ENCODE measurements at places on chromosomes 6 and 20.

DNA sequence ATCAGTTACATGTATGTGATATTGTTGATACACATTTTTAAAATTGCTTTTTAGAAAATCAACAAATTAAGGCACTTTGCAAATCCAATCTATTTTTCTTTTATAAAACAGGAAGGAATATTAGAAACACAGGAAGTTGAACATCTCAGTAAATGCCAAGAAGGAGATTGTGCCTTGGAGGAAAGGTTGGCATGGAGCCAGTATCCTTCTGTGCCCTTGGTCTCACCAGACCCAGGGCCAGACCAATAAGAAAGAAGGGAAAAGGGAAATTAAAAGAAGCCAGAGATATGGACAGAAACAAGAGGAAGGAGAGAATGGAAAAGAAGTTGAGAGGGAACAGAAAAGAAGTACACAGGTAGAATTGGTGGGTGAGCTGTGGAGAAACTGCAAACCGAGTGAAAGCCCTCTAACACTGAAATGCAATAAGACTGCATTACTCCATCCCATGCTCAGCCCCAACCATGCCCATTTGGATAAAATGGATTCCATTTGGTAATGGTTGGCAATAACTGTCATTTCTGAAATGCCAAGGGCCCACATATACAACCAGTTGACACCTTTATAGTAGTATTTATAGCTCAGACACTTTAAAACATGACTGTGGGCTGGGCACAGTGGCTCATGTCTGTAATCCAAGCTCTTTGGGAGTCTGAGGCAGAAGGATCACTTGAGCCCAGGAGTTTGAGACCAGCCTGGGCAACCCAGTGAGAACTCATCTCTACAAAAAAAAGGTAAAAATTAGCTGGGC, 133.8 kb downstream of the GMPR start:
- DNase-seq = no peak

DNA sequence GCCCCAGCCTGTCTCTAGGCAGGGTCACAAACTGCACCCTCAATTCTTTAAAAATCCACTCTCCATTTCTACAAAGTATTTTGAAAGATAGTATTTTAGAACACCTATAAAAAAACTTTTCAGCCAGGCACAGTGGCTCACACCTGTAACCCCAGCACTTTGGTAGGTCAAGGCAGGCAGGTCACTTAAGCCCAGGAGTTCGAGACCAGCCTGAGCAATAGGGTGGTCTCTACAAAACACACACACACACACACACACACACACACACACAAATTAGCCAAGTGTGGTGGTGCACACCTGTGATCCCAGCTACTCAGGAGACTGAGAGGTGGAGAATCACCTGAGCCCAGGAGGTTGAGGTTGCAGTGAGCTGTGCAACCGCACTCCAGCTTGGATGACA, 30.2 kb downstream of the SLC23A2 start:
- DNase-seq = no peak

DNA sequence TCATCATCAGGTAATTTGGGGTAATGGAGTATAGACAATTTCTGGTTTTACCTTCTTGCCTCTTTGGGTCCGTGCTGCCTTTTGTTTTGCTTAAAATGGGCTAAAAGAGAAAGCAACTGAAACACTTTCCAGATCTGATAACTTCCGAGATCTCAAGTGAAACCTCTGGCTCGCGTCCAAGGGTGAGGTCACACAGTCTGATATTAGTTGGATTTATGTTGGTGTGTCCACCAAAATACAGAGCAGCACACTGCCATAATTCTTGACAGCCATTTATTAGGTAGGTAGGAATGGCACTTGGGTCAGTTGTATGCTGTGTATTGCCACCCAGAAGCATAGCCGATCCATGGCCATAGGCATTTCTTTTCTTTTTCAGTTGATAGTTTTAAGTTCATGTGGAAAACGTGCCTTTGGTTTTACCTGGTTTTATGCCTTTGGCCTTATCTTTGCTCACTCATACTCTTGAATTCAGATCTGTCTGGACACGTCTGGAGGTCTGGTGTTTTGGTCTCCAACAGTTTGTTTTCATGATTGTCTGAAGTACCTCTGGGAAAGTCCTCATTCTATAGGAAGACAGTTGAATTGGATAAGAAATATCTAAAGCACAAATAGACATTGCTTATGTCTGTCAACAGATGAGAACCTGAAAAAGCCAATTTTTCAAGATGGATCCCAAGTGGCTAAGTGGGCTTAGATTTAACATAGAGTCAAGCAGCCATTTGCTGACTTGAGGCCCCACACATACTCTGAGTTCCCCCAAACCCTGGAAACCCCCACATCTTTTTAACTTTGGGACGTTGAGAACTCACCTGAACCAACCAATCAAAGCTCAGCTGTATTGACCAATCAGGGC, 320.8 kb downstream of the SOX4 start:
- DNase-seq = no peak

- no peak for DNase-seq
These were observed 9.5 kb upstream of the NXT1 start for GRCh38 chr20:23341073-23341472.

- DNase-seq = no peak
These were observed 190.8 kb upstream of the NOX3 start for GRCh38 chr6:155646443-155646842.

DNA sequence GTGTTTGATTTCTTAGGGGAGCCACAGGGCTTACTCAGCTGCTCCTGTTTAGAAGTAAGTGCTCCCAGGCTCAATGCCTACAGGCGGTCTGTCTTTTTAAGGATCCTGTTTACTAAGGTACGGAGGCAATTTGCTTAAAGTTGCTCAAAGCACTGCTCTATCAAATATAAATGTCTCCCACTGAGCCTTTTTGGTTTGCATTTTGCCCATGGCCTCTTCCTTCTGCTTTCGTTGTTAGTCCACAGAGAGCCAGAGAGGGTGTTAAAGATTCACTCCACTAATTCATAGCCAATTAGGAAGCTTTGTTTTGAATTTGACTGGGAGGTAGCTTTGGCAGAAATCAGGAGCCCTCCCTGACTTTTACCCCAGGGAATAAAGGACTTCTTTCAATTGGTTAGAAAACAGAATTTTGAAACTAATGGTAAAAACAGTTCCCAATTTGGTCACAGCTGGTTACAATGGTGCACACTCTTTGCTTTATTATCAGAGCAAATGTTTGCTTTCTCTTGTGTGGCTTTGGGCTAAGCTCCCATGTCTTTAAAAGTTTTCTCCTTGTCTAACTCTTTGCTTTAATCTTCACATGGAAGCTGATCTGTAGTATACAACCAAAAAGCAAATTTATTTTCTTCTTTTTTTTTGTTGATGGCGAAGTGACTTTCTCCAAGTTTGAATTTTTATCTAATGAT, 126.2 kb downstream of the IMPG1 start:
- no peak for DNase-seq

GRCh38 chr6:28224131-28225055, 682 bp upstream of the ZSCAN9 start:
- no peak for DNase-seq

- DNase-seq = no peak
These were observed 915 bp downstream of the CLVS2 start for GRCh38 chr6:122996794-122997505.

- DNase-seq = no peak
These were observed 49.8 kb downstream of the RNASET2 start for GRCh38 chr6:166906376-166907044.

DNA sequence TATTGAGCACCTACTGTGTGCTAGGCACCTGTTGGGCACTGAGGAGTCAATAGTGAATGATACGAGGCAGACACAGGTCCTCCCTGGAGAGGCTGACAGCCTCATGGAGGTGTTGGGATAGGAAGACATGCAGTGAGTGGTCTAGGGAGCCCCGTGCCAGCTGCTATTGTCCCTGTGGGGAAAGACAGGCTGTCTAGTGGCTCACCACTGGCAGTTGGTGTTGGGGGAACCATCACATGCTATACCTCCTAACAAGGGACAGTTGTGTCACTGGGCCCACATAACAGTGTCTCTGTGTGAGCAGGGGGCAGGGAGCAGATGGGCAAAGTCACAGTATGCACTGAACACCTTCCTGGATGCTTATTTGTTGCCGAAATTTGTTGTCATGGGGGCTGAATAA, 45.9 kb upstream of the CTNNBL1 start:
- DNase-seq = no peak

DNA sequence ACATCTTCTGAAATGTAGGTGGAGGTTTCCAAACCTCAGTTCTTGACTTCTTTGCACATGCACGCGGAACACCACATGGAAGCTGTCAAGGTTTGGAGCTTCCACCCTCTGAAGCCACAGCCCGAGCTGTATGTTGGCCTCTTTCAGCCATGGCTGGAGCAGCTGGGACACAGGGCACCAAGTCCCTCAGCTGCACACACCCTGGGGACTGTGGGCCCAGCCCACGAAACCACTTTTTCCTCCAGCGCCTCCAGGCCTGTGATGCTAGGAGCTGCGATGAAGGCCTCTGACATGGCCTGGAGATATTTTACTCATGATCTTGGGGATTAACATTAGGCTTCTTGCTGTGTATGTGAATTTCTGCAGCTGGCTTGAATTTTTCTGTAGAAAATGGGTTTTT, 68.7 kb downstream of the RNF217 start:
- DNase-seq = no peak

DNA sequence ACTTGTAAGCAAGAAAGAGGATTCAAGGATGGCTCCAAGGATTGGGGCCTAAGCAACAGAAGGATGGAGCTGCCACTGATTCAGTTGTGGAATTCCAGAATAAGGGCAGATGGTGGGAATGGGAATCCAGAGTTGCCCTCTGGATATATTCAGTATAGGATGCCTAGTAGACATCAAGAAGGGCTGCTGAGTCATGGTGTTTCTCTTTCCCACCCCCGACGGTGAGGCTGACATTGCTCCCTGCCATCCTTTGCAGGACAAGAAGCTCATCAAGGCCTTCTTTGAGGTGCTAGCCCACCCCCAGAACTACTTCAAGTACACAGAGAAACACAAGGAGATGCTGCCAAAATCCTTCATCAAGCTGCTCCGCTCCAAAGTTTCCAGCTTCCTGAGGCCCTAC, 11.2 kb upstream of the ZNF76 start:
- no peak for DNase-seq

- DNase-seq = no peak
These were observed 74.4 kb downstream of the SMOC2 start for GRCh38 chr6:168515376-168515775.
